ENCODE measurements at places on chromosomes 4 and X.

DNA sequence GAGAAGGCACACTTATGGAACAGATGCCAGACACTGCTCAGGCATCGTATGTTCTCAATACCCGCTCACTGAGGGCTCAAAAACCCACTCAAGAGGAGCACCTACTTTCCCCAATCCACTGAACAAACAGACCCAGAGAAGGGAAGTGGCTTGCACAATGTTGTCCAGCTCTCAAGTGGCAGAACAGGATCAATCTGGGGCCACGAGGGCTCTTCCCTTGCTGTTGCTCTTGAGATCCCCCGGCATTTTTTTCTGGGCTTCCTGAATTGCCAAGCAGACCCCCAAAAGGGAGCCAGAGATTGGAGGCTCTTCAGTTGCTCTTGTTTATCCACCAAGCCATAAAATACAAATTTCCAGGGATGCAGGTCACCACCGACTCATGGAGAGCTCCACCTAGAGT, 35.7 kb downstream of the IDS start:
- no peak for DNase-seq

DNA sequence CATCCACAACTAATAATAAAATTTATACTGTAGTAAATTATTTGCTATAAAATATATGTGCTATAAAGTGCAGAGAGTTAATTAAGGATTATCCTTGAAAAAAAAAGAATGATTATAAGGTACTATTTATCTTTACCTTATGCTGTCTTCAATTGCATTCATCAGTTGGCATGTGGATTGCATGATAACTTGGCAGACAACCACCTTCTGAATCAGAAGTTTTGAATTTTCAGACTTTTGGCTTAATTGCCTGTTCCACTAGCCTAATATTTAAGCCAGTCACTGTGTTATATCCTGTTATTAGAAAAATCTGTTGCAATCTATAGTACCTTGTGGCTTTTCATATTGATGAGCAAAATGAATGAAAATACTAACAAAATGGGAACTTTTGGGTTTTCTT, 1040.3 kb upstream of the PCDH10 start:
- no peak for DNase-seq

- no peak for DNase-seq
Measured at GRCh38 chr4:116573540-116573939, 511.8 kb downstream of the TRAM1L1 start.

GRCh38 chr4:107444-108429, 16.6 kb upstream of the ZNF718 start:
- no peak for DNase-seq

GRCh38 chr4:73836373-73837279, at the start of gene CXCL6:
Gene CXCL6, plus strand, starts transcription at chr4:73836678. Its CDS starts 73 bp downstream, at chr4:73836751.
- no peak for DNase-seq

DNA sequence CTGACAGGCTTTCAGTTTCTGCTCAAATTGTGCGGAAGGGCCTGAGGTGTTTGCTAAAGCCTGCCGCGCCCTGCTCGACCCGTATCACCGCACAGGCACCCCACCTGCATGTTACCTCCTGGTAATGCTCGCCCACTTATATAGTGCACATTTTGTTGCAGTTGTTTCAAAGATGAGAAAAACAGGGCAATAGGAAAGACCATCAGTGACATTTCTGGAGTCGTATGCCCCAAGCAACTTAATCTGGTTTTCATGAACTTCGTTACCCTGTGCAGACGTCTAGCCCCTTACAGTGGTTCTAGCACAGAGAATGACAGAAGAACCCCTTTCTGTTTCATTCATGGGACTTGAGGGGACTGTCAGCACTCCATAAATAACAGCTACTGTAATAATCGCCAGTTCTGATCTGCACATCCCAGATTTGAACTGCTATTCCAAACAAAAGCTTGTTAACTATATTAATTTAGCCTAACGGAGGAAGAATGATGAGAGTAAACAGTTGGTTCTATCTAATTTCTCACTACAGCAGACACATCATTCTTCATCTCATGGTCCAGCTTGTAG, 940 bp upstream of the DCTD start:
- DNase-seq, result no peak

DNA sequence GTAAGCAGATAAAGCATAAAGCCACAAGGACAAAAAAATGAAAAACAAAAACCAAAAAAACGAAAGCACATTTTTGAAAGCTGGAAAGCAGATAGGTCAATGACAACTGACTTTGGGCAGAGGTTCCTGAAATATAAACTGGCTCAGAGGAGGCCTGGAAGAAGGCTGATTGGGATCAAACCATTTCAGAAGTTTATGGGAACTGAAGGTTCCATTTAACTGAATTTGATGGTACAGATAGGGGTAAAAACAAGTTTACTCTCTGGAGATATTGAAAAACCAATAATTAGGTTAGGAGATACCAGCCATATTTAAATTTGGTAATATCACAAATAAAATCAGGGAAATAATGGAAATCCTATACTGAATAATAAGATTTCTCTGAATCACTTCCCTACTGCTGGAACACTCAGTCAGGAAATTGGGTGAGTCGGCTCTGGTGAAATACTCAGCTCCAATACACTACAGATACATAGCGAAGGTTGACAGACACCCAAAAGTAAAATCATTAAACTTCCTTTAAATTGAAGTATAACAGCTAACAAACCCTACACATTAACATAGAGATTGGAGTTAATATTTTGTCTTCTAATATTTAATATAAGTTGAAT, 1584.3 kb downstream of the STIM2 start:
- no peak for DNase-seq

GRCh38 chr4:150884625-150885024, 130.5 kb downstream of the LRBA start:
- DNase-seq, result no peak

DNA sequence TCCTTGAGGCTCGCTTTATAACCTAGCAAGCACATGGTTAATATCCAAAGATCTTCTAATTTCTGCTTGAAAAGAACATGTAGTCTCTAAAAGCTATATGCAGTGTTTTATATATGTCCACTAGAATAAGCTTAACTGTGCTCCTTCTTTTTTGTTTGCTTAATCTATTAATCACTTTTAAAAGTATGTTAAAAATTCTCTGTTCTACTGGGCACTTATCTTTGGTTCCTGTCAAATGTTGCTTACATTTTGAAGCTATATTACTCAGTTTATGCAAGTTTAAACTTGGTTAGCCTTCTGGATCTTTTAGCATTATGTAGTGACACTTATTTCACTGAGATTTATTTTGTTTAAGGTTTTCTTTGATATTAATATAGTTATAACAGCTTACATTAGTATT, 32.5 kb downstream of the MAOA start:
- no peak for DNase-seq

DNA sequence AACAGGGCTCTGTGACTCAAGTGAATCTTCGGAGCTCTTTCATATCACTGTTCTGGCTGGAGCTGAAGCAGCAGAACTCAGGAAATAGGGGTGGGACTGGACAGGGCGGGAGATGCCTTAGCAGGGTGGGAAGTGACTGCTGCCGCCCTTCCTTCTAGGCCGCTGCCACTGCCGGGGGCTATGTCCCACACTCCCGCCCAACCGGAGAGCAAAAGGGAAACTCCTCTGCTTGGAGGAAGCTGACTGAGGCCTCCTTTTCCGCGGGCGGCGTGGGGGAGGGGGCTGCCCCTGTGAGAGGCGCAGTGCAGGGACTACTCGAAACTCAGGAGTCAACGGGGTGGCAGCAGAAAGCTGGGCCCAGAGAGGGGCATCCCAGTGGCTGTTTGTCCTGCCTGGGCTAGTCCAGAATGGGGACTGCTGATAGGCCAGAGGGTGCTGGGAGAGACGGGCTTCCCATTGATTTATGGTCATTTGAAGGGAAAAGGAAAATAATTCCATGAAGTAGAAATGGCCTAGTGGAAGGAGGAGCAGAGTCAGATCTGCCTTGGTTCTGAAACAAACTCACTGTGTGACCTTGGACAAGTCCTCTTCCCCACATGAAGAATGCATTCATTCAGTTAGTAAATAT, 36.9 kb downstream of the STARD8 start:
- no peak for DNase-seq

GRCh38 chr4:152232271-152232670, 303.6 kb downstream of the FBXW7 start:
- DNase-seq, result no peak

DNA sequence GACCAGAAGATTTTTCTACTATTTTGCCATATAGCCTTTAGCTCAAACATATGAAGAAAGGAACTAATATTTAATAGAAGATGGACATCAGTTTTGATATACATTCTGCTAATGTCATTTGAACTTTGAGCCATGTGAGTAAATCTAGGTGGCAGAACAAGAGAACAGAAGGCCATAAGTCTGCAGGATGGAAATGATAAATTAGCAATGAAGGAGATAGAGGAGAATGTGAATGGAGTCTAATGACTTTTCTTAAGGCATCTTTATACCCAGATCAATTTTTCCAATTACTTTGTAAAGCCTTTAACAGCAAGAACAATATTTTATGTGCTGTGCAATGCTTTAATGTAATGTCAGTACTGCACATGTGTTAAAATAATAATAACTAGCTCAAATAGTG, 30.1 kb upstream of the ALG13 start:
- DNase-seq, result no peak

GRCh38 chr4:22410645-22411247, 105.1 kb downstream of the ADGRA3 start:
- no peak for DNase-seq

GRCh38 chr4:74202062-74202586, 44.2 kb downstream of the MTHFD2L start:
- DNase-seq, result no peak

DNA sequence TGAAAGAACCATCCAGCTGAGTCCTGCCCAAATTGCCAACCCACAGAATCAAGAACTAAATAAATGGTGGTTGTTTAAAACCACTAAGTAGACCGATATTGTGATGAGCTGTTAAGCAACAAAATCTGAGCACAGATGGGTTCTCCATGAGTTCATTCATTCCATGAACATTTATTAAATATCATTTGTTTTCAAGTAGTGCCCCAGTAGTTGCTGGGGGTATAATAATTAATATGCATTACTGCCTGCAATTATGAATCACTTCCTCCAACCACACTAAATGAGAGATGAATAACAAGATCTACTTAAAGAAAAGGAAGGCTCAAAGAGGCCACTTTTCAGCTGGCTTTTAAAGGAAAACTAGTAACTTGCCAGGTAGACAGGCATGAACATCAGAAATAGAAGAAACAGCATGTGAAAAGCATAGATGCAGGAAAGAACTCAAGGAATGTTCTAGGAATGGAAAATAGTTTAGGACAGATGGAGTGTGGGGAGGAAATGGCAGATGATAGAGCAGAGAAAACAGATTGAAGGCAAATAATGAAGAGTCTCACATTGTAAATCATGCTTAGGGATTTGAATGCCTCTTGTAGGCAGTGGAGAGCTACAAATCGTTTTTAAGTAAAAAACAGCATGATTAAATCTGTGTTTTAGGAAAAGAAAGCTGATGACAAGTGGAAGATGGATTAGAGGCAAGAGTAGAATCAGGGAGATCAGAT, 641.7 kb upstream of the DIPK2B start:
- DNase-seq, result no peak

GRCh38 chr4:92501456-92501855, 197.7 kb downstream of the GRID2 start:
- DNase-seq, result no peak

GRCh38 chr4:76588274-76588673, 153.2 kb downstream of the SHROOM3 start:
- DNase-seq, result no peak

DNA sequence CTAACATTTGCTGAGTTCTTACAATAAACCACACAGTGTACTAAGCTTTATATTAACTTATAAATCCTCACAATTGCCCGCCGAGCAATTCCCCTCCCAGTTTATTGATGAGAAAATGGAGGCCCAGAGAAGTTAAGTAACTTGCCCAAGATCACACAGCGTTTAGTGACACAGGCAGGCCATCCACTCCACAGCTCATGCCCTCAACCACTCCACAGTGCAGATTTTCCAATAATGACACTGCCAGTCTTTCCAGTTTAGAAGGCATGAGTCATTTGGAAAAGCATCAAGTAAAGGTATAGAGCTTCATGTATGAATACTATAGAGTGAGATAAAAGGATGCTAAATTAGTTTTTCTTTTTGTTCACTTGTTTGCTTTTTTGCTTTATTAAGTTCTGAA, 208.5 kb downstream of the CAMK2D start:
- no peak for DNase-seq

DNA sequence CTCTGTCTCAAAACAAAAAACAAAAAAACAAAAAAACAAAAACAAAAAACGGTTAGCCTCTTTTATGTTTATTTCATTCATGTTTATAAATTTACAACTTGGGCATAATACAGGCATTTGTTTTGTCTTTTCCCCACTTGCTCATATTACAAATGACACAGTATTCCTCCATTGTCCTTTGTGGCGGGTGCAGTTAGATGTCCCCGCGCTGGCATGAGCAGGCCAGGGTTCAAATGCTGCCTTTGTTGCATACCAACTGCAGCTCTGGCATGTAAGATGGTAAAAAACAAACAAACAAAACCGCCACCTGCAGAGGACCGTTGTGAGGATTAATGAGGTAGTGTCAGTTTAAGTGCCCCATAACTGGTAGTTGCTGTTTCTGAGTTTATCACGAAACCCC, 16.1 kb upstream of the HPF1 start:
- DNase-seq, result no peak

GRCh38 chrX:24241822-24242648, 71.8 kb downstream of the SUPT20HL2 start:
- no peak for DNase-seq

- no peak for DNase-seq
Measured at GRCh38 chr4:33911959-33912358, 2332.4 kb downstream of the ARAP2 start.

Data from anterior cingulate cortex (tissue), 58 donors.